Activated T-helper 1 cell treated with anti-CD3 and anti-CD28 coated beads, Interleukin-2, amount 50 U/mL, for 16 hours (primary cell): ENCODE measurements at places on chromosomes 12 and 14.

GRCh38 chr14:101460521-101460920, 100.8 kb upstream of the DIO3 start:
- DNase-seq: no peak

- DNase-seq: no peak
Measured at GRCh38 chr12:74922117-74922516, 287.5 kb downstream of the KCNC2 start.

GRCh38 chr12:599756-600155, 63.5 kb downstream of the NINJ2 start:
- no peak for DNase-seq

- no peak for DNase-seq
Measured at GRCh38 chr12:57130941-57131340, 2.7 kb downstream of the LRP1 start.

- DNase-seq: no peak
Measured at GRCh38 chr14:94043756-94044475, 17.8 kb downstream of the OTUB2 start.

GRCh38 chr14:100820957-100821356, 5.0 kb upstream of the MEG3 start:
- no peak for DNase-seq

GRCh38 chr12:132143336-132144071, 615 bp downstream of the DDX51 start:
- DNase-seq: no peak

DNA sequence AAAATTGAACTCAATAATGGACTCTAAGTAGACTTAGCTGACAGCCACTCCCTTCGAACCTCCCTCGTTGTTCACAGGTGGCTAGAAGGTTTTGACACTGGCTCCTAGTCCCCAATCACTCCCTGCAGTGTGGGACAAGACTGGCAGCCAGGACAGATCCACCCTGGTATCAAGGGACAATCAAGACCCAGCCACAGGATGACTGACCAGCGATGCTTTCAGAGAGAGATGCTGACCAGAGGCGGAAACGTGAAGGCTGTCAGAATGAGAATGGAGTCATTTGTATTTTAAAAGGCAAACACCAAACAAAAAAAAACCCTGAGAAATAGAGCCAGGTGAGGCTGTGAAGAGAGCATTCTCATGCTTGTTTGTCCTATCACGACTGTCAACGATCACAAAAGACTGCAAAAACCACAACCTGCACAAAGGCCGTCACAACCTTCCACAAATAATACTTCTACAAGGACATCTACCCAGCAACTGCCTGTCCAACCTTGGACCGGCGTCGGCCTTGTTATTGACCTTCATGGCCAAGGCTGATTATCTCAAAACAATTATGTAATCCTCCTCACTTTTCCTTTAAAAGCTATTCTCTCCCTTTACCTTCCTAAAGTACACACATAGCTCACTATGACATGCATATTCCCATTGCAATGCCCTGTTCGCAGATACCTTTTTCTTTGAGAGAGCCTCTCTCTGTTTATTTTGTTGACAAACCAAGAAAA, 13.2 kb downstream of the EIF5 start:
- DNase-seq: no peak

GRCh38 chr12:68428724-68429501, 96.8 kb upstream of the MDM1 start:
- no peak for DNase-seq

- DNase-seq: peak; percentile 9
Measured at GRCh38 chr12:105084251-105085250, at the start of gene ALDH1L2. Gene ALDH1L2, minus strand, starts transcription at chr12:105084458. Its CDS starts 22 bp downstream, at chr12:105084436.

GRCh38 chr14:29637411-29637810, 290.2 kb downstream of the PRKD1 start:
- DNase-seq: no peak

DNA sequence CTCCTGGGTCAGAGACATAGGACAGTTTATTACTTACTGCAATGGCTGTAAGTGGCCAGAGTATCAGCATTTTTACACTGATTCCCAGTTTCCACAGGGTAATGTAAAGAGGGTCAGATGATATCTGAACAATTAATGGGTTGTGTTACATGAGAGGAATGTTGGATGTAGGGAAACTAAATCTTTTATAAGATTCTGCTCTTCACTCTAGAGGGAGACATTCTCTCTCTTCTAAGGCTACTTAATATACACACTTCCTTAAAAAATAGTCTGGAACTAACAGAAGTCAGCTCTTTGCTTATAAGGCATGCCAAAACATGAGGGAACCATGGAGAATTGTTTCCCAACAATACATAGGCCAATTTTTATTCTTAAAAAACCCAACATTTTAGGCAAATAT, 389.8 kb downstream of the ETNK1 start:
- DNase-seq: no peak

- no peak for DNase-seq
Measured at GRCh38 chr12:22287776-22288621, 46.5 kb downstream of the ST8SIA1 start.

GRCh38 chr12:108783446-108783845, 52.1 kb upstream of the CORO1C start:
- no peak for DNase-seq

DNA sequence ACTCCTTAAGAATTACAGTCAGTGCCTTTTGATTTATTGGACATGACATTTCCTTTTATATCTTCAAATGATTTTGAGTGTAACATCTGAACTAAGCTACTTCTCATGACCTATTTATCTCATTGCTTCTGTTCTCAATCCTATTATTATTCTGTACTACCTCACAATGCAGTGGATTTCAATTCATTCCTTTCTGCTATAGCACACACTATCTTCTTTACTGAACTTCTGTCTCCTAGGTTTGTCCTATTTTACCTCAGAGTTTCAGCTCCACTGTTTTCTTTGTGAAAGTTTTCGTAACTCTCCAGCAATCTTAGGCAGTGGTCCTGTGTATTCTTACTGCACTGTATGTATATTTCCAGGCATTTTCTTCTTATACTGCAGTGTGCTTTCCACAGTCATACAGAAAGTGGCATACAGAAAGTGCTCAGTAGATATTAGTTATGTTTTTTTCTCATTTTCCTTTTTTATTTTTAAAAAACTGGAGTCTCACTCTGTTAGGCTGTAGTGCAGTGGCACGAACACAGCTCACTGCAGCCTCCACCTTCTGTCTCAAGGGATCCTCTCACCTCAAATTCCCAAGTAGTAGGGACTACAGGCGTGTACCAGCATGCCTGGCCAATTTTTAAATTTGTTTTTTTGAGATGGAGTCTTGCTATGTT, 368.6 kb upstream of the RGS6 start:
- DNase-seq: no peak

GRCh38 chr12:68772714-68773113, 26.7 kb downstream of the SLC35E3 start:
- DNase-seq: no peak

- no peak for DNase-seq
Measured at GRCh38 chr14:50728836-50729235, 60.7 kb upstream of the SAV1 start.

DNA sequence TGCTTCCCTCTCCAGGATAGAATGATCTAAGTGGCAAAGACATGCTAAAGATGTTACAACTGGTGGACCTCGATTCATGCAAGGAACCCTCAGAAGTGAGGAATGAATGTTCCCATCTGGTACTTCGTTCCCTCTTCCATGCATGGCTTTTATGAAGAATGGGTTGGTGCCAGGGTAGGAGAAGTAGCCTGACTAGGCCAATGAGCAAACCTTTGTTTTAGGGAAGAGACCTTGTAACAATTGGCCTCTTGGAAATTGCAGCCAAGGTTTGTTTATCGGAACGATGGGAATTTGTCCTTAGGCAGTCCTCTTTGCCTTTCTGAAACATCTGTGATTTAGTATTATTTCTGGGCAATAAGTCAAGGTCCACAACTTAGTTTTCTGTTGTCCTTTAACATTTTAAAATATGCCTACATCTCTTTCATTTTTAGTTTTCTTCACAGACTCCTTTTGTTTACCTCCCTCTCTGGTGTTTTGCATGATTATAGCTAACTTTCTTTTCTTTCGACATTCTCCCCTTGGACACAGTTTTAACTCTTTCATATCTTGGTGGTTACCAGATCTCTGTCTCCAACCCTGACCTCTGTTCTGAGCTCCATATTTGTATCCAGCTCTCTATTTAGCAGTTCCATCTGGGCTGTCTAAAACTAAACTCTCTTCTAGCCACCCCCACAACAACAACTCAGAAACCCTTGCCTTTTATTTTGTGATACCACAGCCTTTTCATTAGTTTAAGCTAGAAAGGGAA, 70.0 kb downstream of the DIP2B start:
- DNase-seq: no peak

- peak; percentile 8 for DNase-seq
Measured at GRCh38 chr14:81436296-81437138, 36.4 kb upstream of the STON2 start.

DNA sequence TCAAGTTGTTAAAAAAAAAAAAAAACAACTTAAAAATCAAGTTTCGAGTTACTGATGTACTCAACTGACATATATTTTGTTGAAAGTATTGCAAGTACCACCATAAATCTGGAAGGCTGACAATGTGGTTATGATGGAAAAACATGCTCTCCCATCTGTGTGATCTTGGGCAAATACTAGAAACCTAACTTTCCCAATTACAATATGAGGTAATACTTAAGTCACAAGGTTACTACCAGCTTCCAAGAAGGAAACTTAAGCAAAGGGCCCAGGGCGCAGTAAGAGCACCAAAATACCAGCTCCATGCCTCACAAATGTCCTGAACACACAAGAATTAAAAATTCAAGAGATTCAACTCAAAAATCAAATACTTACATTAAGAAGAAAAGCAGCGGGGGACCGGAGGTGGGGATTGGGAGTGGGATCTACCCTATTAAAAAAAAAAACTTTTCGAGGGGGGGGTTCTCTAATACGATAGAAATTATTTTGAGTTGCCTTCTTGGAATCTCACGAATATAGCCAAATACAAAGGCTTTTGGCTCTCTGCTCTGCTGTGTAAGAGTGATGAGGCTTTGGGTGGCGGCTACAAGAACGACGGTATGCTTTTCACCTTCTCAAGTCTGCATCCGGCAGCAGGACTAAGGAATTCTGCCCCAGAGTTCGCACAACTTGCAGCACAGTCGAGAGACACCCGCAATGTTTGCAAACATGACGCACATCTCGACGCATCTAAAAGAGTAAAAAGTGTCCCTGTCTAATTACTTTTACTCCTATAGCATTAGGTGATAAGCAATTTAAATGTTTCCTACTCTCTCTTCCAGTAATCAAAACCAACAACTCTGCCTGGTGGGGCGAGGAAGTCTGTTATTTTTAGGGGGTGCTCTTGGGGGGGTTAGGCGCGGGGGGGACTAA, 1.1 kb downstream of the SAV1 start:
- DNase-seq: no peak

DNA sequence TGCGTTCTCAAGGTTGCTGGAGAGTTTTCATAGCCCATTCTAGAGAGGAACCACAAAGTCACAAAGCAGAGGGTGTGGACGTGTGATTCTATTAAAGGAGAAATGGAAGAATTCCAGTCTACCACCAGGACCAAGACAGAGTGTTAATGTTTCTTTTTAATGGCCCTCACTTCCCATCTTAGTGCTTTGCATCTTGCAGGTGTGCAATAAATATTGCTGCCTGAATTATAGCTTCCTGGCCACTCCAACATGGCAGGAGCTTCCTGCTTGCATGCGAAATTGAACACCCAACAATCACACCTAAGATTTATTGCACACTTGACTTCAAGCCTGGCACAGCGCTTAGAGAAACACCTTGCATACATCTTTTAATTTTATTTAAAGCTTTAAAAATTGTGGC, 22.4 kb upstream of the PPP1CC start:
- DNase-seq: no peak

DNA sequence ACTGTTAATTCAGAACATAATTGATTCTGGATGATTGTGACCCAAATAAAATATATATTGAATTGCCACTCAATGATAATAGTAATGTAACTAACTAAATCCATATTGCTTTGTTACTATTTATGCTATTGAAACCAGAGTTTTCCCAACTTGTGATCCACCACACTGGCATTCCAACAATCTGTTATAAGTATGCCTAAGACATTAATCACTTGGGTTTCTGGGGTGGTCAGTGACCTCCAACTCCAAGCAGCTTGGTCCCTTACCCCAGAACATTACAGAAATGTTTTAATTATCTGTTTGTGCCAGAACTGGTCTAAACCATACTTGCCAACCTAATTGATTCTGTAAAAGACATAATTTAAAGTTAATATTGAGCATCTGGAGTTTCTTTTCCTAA, 14.6 kb downstream of the CAPS2 start:
- DNase-seq: no peak

DNA sequence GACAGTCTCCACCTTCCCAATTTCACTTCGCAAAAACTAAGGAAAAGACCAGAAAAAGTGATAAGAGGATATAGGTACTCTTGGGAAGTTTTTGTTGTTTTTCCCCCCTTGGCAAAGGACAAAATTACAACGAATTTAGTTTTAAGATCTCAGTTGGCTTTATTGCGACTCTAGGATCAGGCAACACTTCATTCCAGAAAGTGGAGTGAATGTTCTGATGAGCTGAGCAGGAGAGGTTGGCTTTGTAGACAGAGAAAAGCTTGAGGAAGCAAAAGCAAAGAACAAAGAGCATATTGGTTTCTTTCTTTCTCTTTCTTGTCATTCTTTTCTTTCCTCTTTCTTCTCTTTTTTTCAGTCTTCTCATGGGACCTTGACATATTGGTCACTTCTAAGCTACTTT, 640 bp upstream of the ZFYVE1 start:
- no peak for DNase-seq

DNA sequence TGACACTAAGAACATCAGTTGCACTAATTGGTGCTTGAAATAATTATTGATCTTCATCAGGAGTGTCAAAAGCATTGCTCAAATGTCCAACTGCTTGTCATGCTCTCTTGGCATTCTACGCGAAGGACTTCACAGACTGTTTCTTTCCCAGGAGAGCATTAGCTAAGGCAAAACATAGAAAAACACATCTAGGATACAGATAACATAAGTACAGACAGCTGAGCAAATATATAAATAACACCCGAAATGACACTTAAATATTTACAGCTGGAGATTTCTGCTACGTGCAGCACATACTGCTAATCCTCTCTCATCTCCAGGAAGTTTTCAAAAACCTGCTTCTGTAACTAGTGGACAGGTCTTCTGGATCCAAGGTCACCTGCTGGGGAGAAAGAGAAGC, 120.0 kb upstream of the PRMT8 start:
- DNase-seq: no peak

- no peak for DNase-seq
Measured at GRCh38 chr14:36627981-36628380, 33.7 kb upstream of the PAX9 start.

DNA sequence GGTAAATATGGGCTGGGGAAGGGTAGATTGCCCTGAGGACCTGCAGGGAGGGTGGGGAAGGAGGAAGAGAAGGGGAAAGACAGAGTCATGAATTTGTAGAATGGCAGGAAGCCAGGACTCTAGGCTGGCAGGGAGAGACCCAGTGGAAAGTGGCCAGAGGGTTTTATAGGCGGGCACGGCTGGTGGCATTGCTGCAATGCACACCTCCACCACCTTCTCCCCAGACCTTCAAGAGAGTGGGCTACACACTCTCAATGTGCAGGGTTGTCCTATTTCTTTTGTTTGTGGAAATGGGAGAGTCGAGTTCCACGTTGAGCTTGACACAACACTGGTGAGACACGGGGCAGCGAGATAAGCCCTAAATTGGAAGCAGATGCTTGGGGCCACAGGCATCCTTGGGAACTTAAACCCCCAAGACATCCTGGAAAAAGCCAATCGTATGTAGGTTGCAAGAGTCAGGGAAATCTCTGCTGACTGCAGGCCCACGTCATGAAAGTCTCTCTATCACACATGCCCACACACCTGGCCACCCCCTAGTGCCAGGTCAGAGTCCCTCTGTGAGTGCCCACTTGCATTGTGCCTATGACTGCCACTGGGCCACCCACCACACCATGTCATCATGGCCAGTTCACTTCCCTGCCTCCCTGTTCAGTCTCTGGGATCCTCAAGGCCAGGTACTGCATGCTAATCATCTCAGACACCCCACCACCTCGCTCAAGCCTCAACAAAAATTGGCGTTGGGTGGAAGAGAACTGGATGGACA, 38.0 kb upstream of the BDKRB2 start:
- DNase-seq: no peak
